ENCODE measurements at places on chromosomes 3 and 15. TPM values are rescaled to one million over a fixed set of nuclear protein-coding genes. Genes with fewer than 3 reads are reported as not detected.

Gene CKMT1A
- total RNA-seq = not detected

Gene FANCD2OS
- total RNA-seq = not detected

Gene UTS2B
- total RNA-seq = 0.25 TPM

Gene SAMD7
- total RNA-seq = not detected

Gene GPR62
- not detected for total RNA-seq

Measured in heart right ventricle (tissue), 16 donors.